ENCODE measurements at places on chromosomes 12 and 14.
A peak's percentile ranks its signal among the peaks of the same experiment; 100 is the strongest.

DNA sequence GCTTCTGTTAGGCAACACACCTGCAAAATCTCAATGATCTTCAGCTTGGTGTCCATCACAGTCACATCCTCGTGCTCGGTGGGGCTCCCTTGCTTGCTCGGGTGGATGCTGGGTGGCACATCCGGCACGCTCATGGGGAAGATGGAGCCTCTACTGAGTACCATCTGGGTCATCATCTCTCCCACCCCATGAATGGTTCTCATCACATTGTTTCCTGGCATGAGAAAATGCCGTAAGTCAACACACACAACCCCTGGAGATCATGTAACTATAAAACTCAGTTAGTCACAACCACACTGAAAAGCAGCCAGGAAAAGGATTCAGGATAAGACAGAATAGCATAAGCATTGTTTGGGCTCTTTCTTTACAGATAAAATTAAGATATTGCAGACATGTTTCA lies 201.1 kb downstream of the ITPR2 start:
- DNase-seq = no peak

DNA sequence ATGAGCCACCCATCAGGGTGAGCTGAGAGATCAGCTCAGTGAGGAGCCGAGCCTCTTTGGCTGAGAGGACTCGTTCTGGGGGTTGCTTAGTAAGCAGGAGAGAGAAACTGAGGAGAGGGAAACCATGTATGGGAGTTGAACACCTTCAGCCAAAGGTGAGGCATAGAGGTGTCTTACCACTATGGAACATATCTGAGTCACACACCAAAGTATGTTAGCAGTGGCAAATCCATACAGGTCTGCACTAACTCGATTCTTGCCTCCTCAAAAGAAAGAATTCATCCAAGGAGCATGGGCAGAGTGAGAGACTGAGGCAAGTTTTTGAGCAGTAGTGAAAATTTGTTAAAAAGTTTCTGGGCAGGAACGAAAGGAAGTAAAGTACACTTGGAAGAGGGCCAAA lies 46.7 kb upstream of the RNU6-8 start:
- no peak for DNase-seq

DNA sequence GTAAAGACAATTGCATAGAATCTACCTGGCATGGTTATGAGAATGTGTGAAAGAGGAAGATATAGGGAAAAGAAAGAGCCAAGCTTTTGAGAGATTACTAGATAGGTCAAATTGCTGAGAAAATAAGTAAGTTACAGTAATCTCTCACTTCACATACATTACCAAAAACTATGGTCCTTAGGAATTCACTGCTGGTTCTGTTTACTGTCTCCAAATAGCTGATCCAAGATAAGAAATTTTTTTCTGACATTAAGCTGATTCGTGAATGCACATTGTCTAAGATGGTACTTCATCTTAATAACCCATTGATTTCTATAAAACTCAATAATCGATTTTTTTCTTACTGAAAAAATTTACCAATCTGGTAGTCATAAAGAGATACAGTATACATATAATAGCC lies 17.4 kb downstream of the SIX1 start:
- no peak for DNase-seq

DNA sequence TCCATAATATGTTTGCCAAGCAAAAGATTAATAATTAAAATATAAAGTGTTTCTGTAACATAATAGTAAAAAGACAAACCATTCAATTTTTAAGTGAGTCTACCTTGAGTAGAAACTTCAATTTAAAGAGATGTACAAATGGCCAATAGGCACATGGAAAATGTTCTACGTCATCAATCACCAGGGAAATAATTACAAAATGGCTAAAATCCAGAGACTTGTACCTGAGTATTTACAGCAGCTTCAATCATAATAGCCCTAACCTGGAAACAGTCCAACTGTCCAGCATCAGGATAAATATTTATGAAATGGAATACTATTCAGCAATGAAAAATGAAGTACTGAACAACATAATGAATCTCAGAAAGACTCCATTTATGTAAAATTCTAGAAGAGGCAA lies 95.5 kb upstream of the FAR2 start:
- DNase-seq = no peak

- no peak for DNase-seq
These were observed 45.9 kb downstream of the AEBP2 start for GRCh38 chr12:19485240-19485639.

- no peak for DNase-seq
These were observed 7.9 kb downstream of the GSC start for GRCh38 chr14:94761997-94762377.

- DNase-seq = no peak
These were observed 4.6 kb upstream of the ALX1 start for GRCh38 chr12:85275374-85275773.

GRCh38 chr14:104115131-104115600 lies 23.2 kb upstream of the KIF26A start:
- no peak for DNase-seq

GRCh38 chr14:76644855-76645518 lies 116.3 kb upstream of the VASH1 start:
- no peak for DNase-seq

DNA sequence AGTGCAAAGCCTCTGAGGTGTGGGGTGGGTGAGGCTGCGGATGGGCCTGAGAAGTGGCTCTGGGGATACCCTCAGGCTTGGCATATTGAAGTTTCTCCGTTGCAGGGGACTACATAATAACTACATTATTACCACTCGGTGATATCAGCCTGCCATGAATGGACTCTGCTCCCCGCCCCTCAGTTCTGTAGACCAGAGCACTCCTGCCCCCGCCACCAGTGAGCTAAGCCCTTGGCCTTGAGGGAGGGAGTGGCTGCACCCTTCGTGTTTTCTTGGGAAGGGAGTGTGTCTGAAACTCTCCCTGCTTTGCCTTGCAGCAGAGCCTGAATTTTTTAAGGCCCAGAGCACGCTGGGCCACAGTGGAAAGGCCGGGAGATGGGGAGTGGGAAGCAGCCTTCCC lies 1.7 kb downstream of the ORAI1 start:
- DNase-seq = peak; percentile 50

GRCh38 chr14:21038441-21039422 lies 3.4 kb upstream of the RNASE7 start:
- DNase-seq = no peak

DNA sequence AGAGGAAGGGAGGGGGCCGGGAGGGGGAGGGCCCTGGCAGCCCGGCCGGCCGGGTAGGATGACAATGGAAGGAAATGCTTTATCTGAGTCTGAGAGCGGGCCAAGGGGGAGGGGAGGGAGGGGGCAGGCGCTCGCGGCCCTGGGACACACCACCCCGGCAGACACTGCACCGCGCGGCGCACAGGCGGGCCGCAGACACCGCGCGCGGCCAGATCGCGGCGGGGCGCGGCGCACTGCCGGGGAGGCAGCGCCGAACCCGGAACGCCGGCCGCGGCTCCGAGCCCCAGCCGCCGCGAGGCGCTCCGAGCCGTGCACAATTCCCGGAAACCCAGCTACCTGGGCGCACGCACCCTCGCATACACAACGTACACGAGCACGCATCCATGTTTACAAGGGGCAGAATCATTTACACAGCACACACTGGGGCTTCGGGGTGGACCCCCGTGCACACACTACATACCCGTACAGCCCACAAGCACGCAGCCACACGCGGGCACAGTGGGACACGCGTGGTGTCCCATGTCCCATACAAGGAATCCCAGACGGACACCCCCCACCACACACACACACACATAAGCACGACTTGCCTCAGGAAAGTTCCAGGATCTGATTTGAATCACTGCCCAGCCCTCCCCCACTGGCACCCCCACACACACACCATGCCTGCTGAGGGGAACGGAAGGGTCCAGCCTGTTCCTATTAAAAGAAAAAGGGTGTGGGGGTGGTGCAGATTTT lies at the start of gene HDAC7:
Gene HDAC7 (minus strand): TSS at position 8 of the 735 bp plus-strand sequence. CDS start 118 bp downstream, outside the sequence.
- peak; percentile 55 for DNase-seq

DNA sequence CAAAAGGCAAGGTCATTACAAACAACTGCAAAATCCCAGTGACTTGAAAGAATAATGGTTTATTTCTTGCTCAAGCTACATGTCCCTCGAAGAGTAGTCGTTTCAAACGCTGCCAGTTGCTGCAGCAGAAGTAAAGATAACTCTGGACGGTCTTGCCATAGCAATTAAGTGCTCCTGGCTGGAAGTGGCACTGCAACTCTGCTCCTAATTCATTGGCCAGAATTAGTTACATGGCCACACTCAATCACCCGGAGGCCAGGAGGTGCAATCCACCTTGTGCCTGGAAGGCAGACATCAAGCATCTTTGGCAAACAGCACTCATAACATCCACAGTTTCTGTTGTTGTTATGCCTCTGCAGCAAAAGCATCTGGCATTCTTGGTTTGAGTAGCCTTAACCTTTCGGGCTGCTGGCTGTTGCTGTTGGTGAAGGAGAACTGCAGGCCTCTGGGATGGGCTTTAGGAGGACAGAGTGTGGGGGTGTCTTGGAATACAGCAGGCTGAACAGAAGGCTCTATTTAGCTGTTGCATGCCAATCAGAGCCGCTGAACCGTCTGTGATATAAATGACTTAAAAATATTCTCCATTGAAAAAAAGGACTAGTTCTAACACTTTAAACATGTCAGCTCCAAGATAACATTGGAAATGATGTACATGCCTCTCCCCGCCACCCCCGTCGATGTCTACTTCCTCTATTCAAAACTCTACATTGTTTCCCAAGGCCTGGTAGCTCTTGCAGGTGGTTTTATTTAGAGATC lies 123.5 kb upstream of the DYRK2 start:
- no peak for DNase-seq

- DNase-seq = no peak
These were observed 4.3 kb upstream of the TPI1 start for GRCh38 chr12:6863033-6863432.

DNA sequence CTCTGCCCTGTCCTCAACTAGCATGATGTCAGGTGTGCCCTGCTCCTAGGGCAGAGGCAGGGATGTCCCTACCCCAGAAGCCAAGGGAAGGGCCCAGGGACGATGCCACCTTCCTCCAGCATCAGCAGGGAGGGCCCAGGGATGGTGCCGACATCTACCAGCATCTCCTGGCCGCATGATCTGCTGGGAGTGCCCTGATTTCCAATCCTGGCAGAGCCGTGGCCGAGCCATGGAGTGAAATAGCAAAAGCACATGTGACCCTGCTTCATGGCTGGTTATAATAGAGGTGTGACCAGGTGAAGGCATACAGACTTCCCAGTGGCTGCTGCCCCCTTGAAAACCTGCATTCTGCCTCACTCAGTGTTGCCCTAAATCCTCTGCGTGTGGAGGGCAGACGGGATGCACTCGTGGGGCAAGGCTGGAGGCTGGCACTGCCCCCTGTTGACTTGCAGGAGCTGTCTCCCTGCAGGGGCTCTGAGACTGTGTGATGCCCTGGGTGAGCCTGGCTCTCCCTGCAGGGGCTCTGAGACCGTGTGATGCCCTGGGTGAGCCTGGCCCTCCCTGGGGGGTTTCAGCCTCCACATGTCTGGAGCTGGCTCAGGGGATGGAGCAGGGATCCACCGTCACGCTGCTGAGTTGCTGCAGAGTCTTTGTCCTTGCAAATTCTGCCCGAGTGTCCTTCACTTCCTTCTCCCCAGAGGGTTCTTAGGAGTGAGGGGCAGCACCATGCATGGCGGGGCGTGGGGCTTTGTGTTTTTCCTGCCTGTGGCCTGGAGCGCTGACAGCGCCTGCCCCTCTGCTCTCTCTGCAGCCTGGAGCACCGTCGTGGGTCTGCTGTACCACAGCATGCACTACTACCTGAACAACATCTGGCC lies 51.7 kb downstream of the ADGRD1 start:
- DNase-seq = no peak

DNA sequence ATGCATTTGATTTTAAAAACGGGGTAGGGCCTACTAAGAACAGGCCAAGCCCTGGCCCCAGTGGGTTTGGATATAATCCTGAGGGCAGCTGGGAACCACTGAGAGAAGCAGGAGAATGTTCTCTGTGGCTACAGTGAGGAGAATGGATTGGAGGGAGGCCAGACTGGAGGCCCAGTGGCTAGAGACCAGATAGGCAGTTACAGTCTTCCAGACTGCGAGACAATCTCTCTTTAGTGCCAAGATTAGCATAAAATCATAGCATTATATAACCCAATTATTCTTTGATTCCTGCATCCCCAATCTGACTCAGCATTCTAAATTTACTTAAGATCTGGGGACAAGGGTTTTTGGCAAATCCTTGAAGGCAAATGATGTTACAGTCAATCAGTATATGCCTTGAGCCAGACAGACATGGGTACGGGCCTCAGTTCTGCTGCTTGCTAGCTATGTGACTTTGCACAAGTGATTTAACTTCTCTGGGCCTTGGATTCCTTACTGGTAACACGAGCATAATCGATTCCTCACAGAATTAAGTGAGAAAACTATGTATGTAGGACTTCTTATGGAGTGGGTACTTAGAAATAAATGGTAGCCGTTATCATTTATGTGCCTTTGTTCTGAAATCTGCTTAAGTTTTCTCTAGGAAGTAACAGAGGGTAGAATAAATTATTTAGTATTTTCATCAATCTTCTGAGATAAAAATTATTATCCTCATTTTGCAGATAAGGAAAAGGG lies 18.3 kb downstream of the NINJ2 start:
- no peak for DNase-seq

DNA sequence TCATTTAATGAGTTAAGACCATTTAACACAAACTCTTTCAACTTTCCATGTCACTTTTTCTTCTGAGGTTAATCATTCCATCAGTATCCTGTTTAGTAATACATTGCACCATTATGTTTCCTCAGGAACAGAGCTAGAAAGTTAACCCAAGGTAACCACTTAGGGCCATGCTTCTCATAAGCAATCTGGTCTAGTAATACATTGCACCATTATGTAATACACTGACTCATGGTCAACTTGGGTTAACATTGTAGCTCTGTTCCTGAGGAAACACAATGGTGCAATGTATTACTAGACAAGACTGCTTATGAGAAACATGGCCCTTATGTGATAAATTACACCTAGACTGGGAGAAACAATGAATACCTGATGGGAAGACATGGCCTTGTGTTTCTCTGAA lies 21.7 kb downstream of the ERH start:
- no peak for DNase-seq

DNA sequence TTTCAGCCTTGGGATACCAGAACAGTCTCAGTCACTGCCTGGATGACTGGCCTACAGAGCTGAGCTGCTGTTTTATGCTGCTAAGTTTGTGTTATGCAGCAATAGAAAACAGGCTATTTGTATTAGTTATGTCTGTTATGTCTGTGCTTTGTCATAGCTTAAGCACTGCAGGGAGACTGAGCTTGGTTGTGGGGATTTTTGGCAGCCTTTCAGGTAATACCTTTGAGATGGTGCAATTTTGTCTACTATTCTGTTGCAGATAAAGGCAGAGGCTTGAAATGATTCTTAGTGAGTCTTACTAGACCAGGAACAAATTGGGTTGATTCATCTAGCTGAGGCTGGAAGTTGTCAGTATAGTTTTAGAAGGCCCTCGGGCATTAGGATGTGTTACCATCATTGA lies 201.3 kb upstream of the RBM19 start:
- DNase-seq = no peak

DNA sequence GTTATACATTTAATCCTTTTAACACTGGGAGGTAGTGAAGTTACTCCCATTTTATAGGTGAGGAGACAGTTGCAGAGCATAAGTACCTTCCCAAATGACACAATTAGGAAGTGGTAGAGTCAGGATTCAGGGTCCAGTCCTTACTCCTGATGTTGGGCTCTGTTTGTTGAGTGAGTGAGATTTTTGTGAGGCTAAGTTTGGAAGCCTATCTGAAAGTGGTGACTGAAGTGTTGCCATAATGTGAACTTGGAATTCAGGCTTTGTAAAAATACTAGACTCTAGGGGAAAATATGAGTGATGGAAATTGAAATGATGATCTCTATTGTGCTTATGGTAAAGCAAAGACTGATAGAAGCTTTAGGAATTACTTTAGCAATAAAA lies 2.2 kb downstream of the NUDT4 start:
- DNase-seq = no peak

- DNase-seq = no peak
These were observed 76.9 kb downstream of the SMOC1 start for GRCh38 chr14:69955855-69956845.

GRCh38 chr14:89025561-89026236 lies 201.2 kb downstream of the TTC8 start:
- DNase-seq = no peak

All from CD4-positive, alpha-beta memory T cell (primary cell).